Thoracic aorta (tissue), 2 donors: ENCODE measurements at places on chromosomes 12 and 14.
A peak's percentile ranks its signal among the peaks of the same experiment; 100 is the strongest.

DNA sequence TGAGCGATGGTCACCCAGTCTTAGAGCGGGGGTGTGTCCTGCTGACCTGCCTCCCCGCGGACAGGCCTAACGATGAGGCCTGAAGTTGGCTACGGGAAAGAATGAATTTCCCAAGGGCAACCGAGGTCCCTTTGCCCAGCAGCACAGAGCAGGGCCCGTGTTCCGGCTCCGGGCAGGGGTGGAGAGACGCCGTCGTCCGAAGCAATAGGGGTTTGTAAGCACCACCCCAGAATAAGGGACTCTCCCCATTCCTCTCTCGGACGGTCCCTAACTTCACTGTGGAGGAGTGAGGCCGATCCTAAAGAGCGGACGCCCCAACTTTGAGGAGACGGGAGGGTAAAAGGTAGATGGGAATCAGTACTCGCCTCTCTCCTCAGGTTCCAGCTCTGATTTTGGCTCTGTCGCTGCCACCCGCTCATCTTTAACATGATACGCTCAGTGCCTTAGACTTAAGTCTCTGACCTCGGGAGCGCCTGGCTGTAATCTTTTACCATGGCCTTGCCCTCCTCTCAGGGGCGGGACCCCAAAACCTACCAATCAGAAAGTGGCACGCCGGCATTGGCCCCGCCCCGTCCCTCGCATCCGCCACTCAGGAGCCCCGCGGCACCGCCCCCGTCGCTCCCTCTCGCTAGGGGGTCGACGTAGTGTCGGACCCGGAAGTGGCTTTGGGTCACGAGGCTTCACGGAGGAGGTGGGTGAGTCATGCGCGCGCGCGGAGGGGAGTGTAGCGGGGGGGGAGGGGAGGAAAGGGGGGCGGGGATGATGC, at the start of gene DDIT3:
Gene DDIT3 (minus strand): TSS at position 462 of the 766 bp plus-strand sequence. CDS start 3,108 bp downstream, outside the sequence.
- DNase-seq: peak; percentile 98

DNA sequence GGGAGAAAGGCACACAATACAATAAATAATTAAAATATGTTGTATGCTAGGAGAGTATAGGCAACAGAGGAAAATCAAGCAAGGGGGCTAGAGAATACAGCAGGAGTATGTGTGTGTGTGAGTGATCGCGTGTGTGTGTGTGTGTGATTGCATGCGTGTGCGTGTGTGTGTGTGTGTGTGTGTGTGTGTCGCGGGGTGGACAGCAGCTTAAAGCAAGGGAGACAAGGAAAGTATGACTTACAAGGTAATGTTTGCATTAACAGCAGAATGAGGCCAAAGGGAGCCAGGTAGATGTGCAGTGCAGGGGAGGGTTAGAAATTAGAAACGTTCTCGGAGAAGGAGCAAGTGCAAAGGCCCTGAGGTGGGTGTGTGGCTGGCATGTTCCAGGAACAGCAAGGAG, 57.4 kb upstream of the KCNA1 start:
- no peak for DNase-seq

DNA sequence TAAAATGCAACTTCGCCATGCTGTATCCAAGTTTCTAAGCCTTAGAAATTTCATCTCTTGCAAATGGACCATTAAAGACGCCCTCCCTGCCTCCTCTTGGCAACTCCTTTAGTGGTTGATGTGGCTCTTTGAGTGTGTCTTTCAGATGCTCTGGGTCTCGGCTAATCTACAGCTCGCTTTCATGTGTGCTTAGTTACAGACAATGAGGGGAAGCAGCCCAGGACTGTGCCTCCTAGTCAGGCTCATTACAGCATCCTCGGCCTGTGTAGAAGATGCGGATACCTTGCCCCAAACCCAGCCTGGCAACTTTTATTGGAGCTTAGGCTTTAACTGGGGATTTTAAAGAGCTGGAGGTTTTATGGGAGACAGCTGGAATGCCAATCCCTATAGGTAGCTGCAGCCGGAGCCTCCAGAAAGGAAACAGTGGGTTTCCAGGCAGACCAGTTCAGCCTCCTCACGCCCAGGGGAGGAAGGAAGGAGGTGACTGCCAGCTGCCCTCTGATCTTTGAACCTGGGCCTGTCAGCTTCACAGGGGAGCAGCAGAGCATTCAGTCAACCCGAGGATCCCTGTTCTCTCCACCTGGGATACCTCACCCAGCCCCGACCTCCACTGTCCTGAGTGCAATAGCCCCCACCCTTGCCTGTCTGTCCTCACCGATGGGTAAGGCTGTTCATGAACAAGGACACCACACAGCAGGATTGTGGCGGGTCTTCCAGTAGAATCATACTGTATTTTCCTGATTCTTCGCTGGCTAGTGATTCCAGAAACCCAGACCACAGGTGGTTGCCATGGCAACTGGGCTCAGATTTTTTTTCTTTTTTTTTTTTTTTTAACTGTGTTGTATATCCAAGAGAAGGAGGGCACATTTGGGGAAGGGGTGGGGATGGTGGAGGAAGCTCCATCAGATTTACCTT, 638.5 kb downstream of the MED13L start:
- no peak for DNase-seq

DNA sequence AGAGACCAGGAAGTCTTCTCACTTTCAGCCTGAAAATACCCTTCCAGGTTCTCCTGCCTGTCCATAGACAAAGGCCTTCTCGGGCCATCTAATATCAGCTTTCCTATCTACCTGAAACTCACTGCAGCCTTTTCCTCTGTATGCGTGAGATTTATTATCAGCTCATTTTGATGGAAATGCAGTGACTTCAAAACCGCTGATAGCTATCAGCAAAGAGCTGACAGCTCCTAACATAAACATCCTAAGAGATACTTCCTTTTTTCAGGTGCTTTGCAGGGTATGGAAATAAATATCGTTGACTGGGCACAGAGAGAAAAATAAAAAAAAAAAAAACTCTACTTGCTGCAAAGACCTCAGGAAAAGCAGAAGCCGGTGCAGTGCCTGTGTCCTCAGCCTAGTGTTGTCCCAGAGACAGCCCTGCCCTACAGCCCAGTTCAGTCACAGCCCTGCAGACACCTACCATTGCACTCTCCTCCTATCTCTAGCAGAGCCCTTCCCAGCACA, 215.0 kb upstream of the EGLN3 start:
- no peak for DNase-seq

DNA sequence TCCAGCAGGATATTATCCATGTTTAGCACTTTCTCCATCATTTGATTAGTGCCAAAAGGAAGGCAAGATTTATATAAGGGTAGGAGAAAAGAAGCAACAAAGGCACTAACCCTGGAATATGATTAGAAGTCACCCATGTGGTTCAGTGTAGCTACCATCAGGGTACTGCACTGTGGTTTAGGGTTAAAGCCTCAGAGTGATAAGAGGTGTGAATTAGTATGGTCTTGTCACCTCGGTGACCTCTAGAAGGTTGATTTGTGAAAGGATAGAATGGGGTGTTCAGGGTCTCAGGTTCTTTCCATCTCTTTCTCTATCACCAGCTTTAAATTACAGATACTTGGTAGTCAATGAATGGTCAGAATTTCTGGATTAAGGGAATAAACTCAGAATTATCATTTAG, 103.0 kb upstream of the TMTC2 start:
- DNase-seq: no peak

DNA sequence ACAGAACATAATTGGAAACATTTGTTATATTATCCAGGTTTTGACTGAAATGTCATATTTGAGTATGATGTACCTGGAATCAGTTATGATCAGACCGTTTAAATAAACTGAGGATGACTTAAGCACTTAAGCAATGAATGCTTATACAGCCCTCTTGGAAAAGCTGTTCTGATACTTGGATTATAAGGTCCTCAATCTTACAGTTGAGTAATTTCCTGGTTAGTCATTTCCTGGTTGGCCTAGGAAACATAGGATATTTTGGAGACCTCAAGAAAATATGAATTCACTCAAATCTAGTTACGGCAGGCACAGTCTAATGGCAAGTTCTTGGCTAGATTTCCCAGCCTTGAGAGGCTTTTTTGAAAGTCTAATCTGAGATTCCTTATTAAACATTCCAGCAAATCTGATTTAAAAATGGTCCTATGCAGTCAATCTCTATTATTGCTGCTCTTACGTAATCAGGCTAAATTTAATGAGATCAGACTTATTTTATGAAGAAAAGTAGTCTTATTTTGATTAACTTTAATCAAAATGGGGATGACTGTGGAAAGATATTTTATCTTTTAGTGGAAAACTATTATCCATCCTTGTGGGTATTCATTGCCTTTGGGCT, 447.2 kb downstream of the SNAPC1 start:
- DNase-seq: no peak

DNA sequence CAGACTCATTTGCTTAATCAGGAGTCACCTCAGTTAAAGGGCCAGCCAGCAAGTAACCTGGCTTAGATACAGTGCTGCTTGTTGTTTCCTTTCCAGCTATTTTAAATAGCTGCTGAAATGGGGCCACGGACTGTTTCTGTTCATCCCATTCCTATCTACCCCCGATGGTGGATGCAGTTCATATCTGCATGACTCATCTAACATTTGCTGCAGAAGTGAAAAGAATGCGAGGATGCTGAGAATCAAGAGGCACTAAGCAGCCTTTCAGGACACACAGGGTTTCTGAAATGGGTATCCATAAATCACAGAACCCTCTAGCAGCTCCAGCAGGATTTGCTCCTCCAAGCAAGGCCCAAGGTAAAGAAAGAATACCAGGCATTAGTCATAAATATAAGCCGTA, 60.2 kb upstream of the RTRAF start:
- DNase-seq: no peak

- no peak for DNase-seq
These were observed 51.3 kb downstream of the WBP11 start for GRCh38 chr12:14751986-14752385.

- DNase-seq: no peak
These were observed 5.0 kb downstream of the LPAR5 start for GRCh38 chr12:6630736-6631135.

- no peak for DNase-seq
These were observed 295.7 kb downstream of the BCL11B start for GRCh38 chr14:98976271-98976670.

GRCh38 chr12:93749515-93749914, 72.3 kb downstream of the CRADD start:
- no peak for DNase-seq

DNA sequence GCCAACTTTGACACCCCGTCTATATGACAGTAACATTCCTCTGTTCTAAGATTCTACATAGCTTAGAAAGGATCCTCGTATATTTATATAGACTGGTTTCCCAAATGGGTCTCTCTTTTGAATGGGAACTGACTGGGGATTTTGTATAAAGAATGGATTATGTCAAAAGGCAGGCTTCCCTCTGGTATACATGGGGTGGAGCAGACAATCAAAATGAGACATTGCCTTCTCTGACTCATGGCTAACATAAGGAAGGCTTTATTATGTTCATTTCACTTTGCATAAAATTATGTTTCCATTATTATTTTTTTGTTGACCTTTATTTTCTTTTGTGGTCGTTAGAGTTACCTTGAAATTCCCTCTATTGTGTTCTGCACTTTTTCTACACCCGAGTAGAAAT, 211.1 kb downstream of the ALG10B start:
- DNase-seq: no peak

GRCh38 chr14:78701246-78701645, 531.1 kb downstream of the NRXN3 start:
- no peak for DNase-seq

DNA sequence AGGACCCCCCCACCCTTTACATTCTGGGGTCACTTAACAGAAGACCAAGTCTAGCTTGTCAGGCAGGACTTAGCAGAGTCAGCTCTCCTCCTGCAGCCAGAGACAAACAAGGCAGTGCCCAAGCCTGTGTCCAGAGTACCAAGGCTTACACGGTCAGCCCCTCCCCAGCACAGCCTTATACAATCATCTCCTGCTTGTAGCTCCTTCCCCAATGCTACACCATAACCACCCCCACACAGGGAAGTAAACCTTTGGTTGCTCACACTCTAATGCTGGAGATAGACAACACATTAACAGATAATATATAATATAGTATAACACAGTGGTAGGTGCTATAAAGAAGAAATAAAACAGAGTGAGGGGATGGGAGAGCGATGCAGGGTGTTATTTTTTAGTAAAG, 175.4 kb upstream of the PWP1 start:
- DNase-seq: no peak

- DNase-seq: no peak
These were observed 36.4 kb upstream of the STON2 start for GRCh38 chr14:81436296-81437138.

- DNase-seq: no peak
These were observed 40.2 kb upstream of the TMEM179 start for GRCh38 chr14:104644656-104645378.

- DNase-seq: no peak
These were observed 551.0 kb downstream of the DIO2 start for GRCh38 chr14:79660053-79660939.

- no peak for DNase-seq
These were observed 89.9 kb upstream of the IGF1 start for GRCh38 chr12:102570256-102570655.

DNA sequence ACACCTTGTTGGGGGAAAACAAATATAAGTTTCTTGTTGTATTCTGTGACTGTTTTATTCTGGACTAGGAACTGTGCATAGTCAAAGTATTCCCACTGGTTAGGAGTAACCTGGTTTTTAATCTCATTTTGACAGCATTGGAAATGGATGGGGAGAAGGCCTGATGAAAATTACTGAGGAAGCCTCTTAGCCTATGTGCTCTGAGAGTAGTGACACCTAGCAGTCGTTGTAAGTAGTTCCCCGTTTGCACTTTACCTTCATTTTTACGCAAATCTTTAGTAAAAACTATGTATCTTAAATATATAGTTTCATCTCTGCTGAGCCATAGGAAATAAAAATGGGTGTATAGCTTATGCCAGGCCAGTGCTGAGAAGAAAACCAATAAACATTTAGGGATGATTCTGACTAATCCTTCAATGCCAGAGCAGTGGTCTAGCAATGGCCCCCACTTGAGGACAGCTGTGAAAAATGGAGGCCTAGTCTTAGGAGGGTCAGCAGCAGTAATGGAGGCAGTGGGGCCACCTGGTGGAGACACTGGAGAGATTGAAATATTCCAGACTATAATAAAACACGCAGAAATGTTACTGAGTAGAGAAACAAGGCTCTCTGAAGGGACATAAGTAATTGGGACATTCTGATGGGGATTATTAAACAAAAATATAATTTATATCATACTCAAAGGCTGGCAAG, 133.2 kb upstream of the NOVA1 start:
- no peak for DNase-seq

GRCh38 chr12:7857971-7858370, 14.7 kb downstream of the SLC2A14 start:
- no peak for DNase-seq

DNA sequence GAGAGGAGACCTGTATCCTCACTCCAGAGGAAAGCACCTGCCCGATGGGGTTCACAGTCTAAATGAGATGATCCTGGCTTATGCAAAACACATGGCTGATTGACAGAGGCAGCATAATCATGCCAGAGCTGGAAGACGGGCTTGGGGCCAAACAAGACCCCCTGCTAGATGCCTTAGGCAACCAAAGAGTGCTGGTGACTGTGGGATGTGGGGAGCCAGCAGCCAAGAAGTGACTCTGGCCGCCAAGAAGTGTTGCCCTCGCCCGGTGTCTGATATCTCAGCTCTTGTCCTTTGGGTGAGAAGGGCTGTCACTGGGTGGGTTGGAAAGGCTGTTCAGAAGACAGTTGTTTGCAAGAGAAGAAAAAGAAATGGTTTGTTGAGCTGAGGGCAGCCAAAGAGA, 56.7 kb downstream of the PLEKHG3 start:
- no peak for DNase-seq
